ENCODE measurements at places on chromosomes 12 and 14. TPM values are rescaled to one million over a fixed set of nuclear protein-coding genes. Genes with fewer than 3 reads are reported as not detected.

SIX1 gene
- total RNA-seq, result 10.6 TPM

CLEC6A gene
- total RNA-seq, result not detected

RNF31 gene
- 51.6 TPM for total RNA-seq

OVCH1 gene
- 1.0 TPM for total RNA-seq

HOXC12 gene
- total RNA-seq, result 0.45 TPM

PPP1CC gene
- total RNA-seq, result 73.8 TPM

C1R gene
- 1,570 TPM for total RNA-seq

AMHR2 gene
- total RNA-seq, result not detected

CIDEB gene
- 12.2 TPM for total RNA-seq

HECTD4 gene
- 64.4 TPM for total RNA-seq

AICDA gene
- total RNA-seq, result 0.39 TPM

RIN3 gene
- total RNA-seq, result 53.8 TPM

POTEG gene
- total RNA-seq, result not detected

CLEC2A gene
- not detected for total RNA-seq

SMIM41 gene
- total RNA-seq, result 0.84 TPM

NTN4 gene
- 66.7 TPM for total RNA-seq

SLCO1B1 gene
- total RNA-seq, result not detected
